Forelimb muscle (tissue), 1 donor: ENCODE measurements at places on chromosomes 11 and 22.

- DNase-seq: no peak
These were observed 9.6 kb upstream of the CTSD start for GRCh38 chr11:1773131-1773993.

GRCh38 chr11:93145390-93145915, 52.3 kb downstream of the SLC36A4 start:
- no peak for DNase-seq

DNA sequence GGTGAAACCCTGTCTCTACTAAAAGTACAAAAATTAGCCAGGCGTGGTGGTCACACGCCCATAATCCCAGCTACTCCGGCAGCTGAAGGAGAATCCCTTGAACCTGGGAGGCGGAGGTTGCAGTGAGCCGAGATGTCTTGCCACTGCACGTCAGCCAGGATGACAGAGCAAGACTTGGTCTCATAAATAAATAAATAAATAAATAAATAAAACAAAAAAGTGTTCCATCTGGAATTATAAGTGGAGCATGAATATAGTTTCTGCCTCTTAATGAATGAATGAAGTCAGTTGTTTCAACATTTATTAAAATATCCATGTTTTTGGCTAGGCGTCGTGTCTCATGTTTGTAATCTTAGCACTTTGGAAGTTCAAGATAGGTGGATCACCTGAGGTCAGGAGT, 27.1 kb downstream of the MRPL48 start:
- DNase-seq: no peak

GRCh38 chr22:30305519-30305905, 16.2 kb upstream of the CASTOR1 start:
- DNase-seq: no peak

DNA sequence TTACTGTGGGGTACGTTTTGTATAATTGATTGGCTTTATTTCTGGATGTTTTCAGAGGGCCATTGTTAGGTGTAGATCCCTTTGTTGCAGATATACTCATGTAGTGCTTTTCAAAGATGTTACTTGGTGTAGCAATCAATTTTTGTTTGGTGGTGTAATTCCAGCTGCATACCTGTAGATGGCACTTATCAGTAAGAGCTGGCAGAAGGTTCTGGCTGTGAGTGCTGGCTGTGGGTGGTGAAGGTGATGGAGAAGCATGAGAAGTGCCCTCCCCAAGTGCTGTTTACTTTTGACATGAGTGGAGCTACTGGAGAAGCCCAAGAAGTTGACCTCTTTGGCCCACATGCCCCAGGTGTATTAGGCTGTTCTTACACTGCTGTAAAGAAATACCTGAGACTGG, 1074.9 kb downstream of the FAM181B start:
- no peak for DNase-seq

- DNase-seq: no peak
These were observed 6.2 kb downstream of the LGR4 start for GRCh38 chr11:27466363-27466762.

DNA sequence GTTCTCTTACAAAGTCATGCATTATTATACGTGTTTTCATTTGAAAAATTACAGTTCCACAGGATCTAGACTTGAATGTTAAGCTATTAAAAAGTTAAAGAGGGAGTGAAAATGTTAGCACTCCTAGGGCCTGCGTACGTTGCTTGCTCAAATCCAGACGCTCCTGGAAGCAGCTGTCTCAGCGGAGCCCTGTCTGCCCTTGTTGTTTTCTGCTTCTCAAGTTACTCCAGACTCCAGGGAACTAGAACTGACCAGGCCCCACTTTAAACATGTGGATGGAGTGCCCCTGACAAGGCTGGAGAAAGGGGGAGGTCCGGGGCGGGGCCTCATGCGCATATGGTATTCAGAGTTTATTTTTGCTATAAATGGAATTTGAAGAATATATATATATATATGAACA, 9.6 kb downstream of the PARVB start:
- no peak for DNase-seq

DNA sequence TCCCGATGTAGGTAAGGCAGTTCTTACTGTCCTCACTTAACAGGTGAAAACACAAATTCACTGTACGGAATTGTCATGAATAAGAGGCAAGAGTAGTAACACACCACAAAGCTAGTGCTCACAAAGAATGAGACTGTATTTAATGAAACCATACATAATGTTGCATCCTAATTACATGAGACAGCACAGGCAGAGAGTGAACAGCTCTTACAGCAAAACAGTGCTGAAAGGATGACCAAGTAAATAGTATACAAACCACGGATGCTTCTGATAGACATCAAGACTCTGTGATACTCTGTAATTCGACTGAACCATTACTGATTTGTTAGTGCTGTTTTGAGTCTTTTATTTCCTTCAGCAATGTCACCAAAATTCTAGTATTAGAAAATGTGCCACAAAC, 282.3 kb downstream of the TTC28 start:
- no peak for DNase-seq

- no peak for DNase-seq
These were observed 1.3 kb downstream of the PPP1R14B start for GRCh38 chr11:64245401-64245796.

DNA sequence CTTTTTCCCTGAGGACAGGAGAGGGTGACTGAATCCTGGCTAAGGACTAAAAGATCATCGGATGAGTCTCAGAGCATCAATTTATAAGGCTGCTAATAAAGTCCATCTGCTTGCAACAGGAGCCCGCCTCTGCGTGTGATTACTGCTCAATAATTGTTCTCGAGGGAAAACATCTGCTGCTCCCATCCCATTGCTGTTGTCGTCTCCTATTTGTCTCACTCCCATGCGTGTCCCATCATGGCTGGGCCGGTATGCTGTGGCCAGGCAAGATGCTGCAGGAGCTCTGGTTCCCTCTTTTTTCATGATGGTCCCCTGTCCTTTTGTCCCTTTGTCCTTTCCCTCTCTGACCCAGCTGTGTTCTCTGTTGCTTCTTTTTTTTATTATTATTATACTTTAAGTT, 121.2 kb downstream of the SPATA19 start:
- DNase-seq: no peak

- DNase-seq: no peak
These were observed 7.6 kb downstream of the MRE11 start for GRCh38 chr11:94486068-94486467.

DNA sequence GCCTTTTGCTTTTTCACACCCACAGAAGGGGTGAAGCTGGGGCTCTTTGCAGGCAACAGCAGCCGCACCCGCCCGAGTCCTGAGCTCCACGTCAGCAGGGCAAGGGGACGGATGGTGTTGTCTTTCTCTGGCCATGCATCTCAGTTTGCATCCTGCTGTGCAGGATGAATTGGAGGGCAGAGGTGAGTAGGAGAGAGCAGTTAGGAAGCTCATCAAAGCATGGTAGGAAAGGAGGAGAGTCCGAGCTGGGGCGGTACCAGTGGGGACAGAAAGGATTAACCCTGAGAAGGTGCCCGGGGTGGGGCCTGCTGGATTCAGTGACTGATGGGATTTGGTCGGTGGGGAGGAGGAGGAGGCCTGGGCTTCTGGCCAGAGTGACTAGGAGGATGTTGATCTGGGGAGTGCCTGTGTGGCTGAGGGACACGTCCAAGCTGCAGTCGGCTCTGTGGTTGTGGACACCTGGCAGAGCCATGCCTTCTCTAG, 14.6 kb downstream of the FAM83F start:
- DNase-seq: no peak

- DNase-seq: no peak
These were observed 22.9 kb upstream of the RFPL3 start for GRCh38 chr22:32334660-32335365.

DNA sequence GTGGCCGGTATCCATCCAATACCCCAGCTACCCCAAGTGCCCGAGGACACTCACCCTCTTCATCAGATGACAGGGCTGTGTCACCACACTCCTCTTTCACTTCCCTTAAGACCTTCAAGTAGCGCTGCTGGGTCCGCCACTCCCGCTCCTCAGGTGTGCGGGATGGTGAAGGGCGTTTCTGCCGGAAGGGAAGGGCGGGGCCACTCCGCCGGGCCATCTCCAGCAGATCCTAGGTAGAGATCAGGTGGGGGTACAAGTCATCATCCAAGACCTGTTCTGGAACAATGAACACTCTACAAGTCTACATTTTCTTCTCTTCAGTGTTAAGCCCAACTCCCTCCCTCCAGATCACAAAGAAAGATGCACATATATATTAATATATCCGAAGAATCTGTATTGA, 10.0 kb downstream of the NFRKB start:
- DNase-seq: no peak

DNA sequence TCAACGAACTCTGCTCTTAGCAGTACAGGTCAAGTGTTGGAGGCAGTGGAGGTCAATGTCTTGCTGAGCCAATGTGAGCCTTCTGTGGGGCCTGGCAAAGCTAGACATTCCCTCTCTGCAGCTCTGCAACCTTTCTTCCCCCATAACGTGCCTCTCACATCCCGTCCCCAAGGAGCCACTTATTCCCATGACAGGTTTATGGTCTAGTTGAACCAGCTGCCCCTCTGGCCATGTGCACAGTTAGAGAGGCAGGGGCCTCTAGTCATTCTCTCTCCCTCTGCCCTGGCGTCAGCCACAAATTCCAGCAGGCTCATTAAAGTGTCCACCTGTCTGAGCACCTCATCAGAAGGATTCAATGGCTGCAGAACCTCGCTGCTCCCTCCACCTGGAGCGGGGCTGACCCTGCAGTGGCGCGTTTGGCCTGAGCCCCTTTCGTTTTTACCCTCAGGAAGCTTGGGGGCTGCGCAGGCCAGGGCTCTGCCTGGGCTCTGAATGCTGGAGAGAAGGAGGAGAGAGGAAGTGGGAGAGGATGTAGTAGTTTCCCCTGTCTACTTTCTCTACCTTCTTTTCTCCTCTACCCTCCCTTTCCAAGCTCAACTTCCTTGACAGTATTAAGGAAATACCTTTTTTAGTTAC, 302.1 kb upstream of the B3GAT1 start:
- no peak for DNase-seq

DNA sequence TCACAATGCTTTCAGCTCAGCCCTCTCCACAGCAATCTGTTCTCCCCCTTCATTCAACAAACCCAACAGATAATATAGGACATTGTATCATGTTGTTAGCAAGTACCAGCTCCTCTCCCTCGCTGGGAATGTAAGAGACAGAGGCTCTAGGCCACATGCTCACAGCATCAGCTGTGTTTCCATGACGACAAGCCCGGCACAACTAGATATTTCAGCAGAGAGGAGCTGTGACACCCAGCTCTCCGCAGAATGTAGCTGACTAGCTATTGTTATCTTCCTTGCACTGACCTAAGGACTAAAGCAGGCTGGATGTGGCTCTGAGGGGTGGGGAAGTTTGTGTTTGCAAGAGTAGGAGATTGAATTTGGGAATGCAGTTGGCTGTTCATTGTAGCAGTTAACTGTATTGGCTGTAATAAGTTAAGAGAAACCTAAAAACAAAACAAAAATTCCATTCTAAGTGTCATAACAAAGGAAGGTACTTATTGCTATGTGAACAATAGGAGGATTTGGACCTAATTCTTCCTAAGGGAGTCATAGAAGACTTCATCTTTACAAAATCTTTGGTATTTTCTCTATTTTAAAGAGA, 28.0 kb upstream of the RRAS2 start:
- peak; percentile 35 for DNase-seq

GRCh38 chr11:60891103-60891741, 15.2 kb downstream of the PRPF19 start:
- DNase-seq: no peak

- no peak for DNase-seq
These were observed 683.5 kb upstream of the CCDC179 start for GRCh38 chr11:23543651-23544222.

DNA sequence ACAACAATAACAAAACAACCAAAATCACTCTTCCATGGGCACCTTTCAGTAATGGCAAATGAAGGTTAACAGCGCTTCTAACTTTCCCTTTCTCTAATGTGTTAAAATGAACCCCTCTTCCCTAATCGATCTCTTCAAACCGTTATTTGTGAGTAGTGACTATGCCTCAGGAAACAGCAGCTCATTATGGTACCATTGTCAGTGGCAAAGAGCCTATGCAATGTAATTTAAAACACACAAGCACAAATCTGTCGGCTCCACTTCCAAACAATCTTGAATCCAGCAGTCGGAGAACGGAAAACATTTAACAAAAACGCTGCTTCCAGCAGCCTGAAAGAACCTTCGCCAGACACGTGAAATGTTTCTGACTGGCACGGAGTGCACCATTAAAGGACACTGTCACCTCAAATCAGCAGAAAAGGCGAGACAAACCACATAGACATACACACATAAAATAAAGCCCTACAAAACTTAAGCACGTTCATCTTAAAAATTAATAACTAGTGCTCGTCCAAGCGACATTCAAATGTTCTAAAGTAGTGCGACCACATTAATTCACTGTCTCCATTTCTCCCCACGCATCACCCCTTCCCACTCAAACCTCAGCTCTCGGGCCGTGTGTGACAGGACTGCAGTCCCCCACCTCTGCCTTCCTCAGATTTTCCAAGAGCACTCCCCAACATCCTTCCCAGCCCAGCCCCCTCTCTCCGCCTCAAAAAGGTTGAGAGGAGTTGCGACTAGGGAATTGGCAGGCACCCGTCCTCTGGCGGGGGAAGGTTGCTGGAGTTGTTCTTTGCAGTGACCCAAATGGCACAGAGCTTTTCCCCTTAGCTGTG, 748 bp downstream of the RAB30 start:
- no peak for DNase-seq

DNA sequence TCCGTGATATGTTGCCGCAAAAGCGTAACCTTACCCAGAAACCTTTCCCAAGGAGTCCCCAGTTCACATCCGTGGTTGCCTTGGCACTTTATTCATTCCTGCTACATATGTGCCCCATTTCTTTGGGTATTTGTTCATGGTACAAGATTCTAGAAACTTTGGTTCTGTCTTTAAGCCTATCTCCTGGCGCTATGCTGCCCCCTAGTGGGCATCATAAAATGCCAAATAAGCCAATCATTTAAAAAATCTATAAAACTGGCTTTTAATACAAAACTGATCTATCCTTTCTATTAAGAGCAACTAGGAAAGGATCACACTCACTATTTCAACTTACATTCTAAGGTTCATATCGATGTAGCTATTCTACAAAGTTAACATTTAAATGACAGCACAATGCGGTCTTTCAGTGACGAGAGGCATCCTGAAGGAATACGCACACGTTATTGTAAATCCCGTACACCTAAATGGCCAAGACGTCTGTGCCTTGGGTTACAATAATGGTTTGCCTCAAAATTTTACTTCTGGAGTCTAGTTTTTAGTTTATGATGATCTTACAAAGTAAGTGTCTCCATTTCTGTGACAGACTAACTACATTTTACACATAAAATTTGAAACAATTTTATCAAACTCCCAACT, 16.2 kb downstream of the PIWIL3 start:
- DNase-seq: no peak

DNA sequence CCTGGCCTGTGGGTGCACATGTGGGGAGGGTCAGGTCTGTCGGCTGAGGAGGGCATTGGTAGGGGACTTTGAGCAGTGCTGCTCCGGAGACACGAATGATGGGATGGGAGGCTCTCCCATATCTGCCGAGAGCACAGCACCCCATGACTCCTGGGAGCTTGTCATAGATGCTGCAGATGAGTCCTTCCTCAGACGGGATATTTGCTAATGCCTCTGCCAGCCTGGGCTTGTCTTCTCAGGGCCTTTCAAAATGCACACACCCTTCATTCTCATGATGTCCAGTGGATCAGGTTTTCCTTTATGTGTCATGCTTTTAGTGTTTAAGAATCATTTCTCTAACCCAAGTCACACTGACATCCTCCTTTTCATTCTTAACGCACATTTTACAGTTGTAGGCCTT, 8.1 kb upstream of the RNH1 start:
- no peak for DNase-seq
